ENCODE measurements at places on chromosomes 4 and X.

DNA sequence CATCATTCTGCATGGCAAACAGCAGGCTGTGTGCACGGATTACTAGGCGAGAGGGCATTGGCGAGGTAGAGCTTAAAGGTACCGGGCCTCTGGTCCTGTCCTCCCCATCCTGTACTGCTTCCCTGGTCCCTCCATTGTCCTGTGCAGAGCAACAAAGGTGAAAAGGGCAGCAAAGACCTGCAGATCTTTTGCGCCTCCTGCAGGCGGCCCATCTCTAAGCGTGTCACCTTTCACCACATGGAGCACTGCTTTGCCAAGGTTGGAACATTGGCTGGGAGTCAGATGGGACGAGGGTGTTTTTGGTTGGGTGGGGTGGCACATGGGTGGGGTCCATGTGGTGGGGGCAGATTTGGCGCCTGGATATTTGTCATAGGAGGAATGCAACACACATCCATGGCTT is 64.7 kb upstream of the UXT start:
- DNase-seq = no peak

DNA sequence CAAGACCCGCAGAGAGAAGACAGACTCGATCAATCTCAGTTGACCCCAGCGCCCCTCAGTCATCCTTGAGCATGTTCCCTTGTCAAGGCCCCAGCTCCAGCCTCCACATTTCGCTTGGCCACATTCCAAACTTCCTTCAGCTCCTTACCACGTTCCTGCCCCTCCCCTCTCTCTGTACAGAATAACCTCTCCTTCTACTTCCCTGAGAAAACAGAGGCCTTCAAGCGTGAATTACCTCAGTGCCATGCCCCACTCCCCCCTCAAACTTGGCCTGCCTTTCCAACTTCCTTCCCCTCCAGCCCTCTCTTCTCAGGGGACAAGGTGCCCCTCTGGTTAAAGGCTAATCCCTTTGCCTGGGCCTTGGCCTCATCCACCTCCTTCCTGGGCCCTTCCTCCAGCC is 3.2 kb upstream of the RIPPLY1 start:
- DNase-seq = no peak

DNA sequence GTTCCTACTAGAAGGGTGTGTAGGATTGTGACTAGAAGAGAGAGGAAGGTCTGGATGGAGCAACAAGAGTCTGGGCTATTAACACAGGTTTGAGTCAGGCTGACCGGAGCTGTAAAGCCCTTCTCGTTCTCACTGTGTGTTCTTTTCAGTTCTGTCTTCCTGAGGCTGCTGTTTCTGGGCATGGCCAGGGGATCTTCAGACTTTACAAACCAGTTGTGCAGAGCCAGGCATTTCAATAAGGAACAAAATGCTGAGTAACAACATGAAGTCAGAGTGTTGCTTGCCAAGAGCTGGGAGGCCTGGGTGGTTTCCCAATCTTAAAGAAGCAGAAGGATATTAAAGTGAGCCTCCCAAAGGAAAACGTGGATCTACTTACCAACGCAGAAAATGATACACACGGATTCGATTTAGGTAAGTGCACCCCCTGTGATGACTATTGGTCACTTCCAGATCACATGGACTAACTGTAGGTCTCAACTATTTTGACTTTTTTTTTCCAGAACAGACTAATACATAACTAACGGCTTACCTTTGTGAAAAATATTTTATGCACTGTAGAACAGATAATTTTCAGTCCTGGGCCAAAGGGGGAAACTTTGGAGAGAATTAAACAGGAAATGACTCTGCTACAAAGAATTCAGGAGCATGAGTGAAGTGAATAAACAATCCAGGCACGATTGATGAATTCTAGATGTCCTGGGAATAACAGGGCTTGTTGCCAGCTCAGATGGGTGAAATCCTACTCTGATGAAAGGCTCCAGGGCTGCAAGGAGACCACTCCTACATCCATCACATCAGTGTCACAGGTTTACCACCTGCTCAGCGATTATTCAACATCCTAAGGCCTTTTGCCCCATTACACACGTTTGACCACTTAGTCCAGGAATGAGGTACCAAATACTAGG is 94.5 kb downstream of the ANXA3 start:
- no peak for DNase-seq

- DNase-seq = no peak
Measured at GRCh38 chrX:23494741-23495140, 160.1 kb downstream of the PTCHD1 start.

DNA sequence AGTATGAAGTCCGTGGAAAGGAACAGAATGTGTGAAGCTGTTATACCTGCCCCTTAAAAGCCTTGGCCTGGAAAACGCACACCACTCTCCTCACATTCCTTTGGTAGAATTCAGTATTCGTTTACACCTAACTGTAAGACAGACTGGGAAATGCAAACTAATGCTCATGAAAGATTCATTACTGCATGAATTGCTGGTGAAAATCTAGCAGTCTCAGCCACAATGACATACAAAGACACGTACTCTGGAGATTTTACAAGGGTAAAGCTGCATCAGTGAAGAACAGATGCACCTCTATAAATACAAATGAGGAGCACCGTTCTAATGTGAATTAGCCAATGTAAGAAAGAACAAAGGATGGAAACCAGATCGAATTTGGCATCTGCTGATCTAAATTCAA is 2051.3 kb downstream of the PCDH7 start:
- DNase-seq = no peak

GRCh38 chr4:30720021-30720660 is at the start of gene PCDH7:
PCDH7 (plus strand) TSS chr4:30720369; CDS start chr4:30721423, 1,054 bp downstream.
- no peak for DNase-seq

- no peak for DNase-seq
Measured at GRCh38 chrX:42149765-42150164, 226.4 kb upstream of the CASK start.

DNA sequence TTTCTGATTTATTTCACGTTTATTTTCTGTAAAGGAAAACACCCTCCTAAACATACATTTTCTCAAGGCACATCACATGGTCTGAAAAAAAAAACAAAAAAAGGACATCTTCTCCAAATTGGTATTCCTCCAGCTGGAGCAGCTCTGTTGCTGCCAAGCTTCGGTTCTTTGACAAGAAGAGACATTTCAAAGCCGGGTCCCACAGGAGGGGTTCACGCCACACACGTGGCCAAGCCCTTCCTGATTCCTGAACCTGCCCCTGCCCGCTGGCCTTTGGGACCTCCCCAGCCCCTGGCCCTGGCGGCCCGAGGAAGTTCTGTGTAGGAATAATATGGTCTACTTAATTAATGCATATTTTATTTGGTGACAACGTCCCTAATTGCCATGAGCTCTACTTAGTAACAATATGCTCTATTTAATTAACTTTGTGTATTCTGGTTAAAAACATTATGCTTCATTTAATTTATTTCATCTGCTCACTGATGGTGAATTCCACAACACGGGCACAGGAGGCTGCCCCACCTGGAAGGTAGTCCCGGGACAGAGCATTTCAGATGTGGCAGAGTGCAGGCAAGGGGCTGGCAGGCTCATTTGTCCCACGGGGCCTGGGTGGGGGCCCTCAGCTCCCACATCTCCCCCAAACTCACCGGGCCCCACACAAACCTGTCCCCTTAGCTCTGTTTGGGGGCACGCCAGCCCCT is 5.4 kb upstream of the RGS12 start:
- no peak for DNase-seq

GRCh38 chr4:150207871-150208270 is 129.6 kb downstream of the DCLK2 start:
- no peak for DNase-seq

DNA sequence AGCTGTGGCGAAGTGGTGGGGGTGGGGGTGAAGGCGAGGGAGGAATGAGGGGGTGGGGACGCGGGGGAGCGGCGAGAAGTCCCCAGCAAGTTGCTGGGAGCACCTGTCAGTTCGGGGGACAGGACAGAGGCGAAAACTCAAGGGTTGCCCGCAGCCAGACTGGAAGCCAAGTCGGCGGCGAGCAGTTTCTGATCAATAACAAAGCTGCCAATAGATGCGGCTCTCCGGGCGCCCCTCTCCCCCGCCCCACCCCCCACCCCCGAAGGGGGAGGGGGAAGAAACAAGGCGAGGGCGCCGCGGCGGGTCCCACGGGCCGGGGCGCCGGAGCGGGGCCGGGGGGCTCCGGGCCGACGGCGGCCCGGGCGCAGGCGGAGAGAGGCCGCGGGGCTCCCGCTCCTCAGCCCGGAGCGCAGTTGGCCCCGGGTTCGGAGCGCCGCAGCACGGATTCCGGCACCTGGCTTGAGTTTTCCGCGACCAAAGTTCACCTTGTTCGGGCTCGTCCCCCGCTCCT is 379 bp downstream of the PDGFC start:
- no peak for DNase-seq

GRCh38 chrX:14043209-14043608 is 13.5 kb upstream of the GEMIN8 start:
- no peak for DNase-seq

GRCh38 chr4:97262769-97263168 is 880.5 kb downstream of the STPG2 start:
- no peak for DNase-seq

- no peak for DNase-seq
Measured at GRCh38 chr4:95290702-95291101, 258.1 kb downstream of the UNC5C start.

DNA sequence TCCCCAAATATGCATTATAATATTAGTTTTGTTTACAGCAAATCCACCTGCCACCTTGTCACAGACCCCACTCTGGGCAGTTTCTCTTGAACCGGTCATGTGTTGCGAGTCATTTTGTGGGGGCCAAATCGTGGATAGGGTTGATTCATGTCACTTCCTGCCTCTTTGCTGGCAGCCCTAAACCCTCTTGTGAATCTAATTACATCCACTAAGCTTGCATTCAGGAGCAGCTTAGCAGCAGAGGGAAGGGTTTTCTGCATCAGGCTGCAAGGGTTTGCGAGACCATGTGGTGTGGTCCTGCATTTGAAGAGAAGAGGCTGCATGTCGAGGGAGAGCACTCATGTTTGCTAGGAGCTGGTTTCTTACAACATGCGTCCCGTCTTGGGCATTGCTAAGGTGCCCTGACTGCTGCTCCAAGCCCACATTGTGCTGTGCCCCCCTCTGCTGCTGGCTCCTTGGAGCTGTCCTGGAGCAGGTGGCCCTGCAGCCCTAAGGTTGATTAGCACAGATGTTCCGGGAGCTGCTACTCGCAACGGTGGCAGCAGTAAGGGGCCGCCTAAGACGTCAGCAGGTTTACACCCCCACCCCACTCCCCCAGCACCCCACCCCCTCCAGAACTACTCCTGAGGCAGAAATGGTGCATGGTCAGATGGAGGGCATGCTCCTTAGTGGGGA is 88.9 kb upstream of the CLDN34 start:
- no peak for DNase-seq

GRCh38 chrX:1833656-1834360 is 218.9 kb downstream of the ASMT start:
- no peak for DNase-seq

GRCh38 chr4:158111241-158111640 is 61.6 kb downstream of the GASK1B start:
- DNase-seq = no peak

- DNase-seq = no peak
Measured at GRCh38 chr4:118281611-118282442, 71.0 kb downstream of the PRSS12 start.
